ENCODE measurements at places on chromosomes 4 and X.

DNA sequence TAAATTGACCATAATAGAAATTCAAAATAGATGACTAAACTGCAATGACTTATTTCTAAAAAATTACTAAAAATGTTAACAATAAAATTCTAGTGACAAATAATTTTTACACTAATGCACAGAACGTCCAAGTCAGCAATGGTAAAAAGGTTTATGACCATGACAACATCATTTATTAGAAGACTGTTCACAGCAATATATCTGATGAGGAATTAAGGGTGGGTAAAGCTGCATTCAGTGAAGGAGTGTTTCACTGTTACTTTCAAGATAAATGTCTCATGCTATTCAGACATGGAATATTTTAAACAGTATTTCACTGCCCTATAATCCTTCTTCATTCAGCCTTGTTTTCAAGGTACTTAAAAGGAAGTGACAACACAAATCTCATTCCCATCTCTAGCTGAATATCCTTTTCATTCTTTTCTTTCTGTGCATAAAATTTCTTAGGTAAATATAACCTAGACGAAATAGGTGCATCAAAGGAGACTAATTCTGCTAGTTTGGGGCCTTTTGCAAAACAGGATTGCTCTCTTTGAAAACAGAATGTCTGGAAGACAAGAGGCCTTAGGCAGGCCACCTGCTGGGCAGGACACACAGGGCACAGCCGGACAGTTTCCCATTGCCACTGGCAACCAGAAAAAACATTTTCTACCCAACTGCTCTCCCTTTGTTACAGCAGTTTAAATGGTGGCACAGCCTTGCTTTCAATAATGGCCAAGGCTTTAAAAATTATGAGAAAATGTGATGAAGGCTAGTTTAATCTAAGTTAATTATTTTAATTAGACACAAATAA is 600.3 kb downstream of the SPRY1 start:
- DNase-seq: no peak

GRCh38 chr4:154569584-154569983 is 6.8 kb downstream of the FGB start:
- no peak for DNase-seq

- DNase-seq: no peak
Observed at GRCh38 chrX:1212532-1212931, at the start of gene CRLF2. Gene CRLF2 (minus strand): TSS chrX:1212649. CDS start chrX:1212634, 15 bp downstream.

- no peak for DNase-seq
Observed at GRCh38 chr4:172786039-172786792, 382.4 kb upstream of the GALNT7 start.

DNA sequence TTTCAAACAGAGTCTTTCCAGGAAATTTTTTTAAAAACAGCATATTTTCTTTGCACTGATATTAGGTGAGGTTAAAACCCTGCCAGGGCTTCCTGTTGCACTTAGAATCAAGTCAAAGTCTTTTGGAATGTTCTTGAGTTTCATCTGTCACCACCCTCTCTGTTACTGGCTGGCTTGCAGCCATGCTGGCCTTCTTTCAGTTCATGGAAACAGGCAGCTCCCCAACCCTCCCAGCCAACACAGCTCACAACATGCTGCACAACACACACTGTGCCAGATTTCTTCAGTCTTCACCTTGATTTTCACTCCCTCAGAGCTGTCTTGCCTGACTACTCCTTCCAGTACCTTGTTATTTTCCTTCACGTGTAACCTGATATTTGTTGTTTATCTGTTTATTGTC is 129.5 kb downstream of the KCNIP4 start:
- DNase-seq: no peak

- DNase-seq: no peak
Observed at GRCh38 chrX:121227888-121228287, 180.5 kb downstream of the GLUD2 start.

- no peak for DNase-seq
Observed at GRCh38 chr4:74934888-74935287, 2.0 kb downstream of the PARM1 start.

DNA sequence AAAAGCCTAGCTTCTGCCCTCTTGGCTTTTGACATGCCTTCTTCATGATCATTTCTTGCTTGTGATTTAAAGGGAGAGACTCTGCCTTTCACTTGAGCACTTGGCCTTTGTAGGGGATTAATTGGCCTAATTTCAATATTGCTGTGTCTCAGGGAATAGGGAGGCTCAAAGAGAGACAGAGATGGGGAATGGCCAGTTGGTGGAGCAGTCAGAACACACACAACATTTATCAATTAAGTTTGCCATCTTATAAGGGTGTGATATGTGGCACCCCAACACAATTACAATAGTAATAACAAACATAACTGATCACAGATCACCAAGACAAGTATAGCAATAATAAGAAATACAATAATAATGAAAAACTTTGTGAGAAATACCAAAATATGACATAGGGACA is 122.5 kb upstream of the VCX start:
- no peak for DNase-seq

DNA sequence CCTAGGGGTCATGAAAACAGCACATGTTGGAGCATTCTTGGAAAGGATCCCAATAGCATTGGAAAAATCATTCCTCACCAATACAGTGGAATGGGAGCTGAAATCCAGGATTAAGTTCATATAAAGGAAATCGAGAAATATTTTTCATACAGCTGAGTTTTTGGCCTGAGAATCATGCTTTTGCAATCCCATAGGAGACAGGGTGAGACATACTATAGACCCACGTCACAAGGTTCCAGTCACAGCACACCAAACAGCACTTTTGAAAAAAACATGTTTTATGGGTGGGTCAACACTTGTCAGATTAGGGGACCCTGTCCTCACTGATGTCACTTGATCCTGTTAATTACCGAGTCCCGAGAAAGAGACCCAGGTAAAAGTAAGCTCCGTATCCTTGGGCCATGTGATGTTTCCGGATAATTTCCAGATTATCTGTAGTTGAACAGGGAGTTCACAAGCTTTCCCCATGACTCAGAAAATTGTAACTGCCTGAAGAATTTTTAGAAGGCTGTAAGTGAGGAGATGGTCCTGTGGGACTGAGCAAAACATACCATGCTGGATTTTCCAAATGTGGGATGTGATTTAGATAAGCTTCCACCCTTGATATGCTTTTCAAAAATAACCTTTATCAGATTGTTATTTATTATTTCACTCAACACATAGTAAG is 80.9 kb upstream of the TLR3 start:
- DNase-seq: no peak
